Stimulated activated CD8-positive, alpha-beta memory T cell treated with anti-CD3 and anti-CD28 coated beads, Interleukin-7, amount 100 ng/mL, for 48 hours (primary cell): ENCODE measurements at places on chromosomes 7 and 10.

DNA sequence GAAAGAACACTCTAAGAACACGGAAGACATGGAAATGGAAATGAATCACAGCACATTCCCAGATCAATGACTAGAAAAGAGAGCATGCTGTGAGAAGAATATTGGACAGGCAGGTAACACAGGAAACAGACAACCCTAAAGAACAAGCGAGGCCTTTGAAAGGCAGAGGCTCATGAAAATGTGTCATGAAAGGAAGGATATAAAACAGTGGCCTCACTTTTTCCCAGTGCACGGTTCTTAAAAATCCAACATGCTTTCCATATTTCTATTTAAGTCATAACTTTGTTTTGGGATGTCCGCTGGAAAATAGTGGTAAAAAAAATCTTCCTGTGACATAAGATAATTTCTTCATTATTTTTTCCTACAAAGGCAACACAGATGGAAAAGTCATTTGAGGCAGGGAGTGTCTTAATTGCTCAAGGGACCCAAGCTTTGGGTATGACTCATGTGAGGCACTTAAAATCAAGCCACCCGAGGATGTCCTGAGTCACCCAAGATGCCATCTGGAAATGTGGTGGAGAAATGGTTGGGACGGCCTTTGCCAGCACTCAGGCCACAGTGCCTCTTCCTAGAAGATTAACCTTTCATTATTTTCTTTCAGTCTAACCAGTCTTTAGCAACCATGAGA lies 17.0 kb downstream of the ITIH5 start:
- DNase-seq: no peak

GRCh38 chr10:89242345-89242684 lies 9.3 kb downstream of the LIPA start:
- DNase-seq: no peak

DNA sequence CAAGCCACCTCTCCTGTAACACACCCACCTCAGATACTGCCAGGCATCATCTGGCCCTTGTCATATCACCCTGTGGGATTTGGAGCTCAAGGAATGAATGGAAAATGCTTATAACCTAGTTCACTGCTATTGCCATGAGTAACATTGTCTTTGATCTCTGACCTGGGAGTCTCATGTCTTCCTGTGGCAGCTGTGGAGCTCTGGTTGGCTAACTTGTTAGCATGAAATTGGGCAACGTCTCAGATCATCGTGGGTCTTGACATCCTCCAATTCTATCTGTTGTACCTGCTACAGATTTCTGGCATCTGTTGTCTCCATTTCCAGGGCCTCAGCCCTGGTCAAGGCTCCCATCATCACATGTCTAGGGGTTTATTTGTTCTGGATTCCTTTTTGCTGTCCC lies 2.2 kb upstream of the TMEM270 start:
- DNase-seq: no peak

DNA sequence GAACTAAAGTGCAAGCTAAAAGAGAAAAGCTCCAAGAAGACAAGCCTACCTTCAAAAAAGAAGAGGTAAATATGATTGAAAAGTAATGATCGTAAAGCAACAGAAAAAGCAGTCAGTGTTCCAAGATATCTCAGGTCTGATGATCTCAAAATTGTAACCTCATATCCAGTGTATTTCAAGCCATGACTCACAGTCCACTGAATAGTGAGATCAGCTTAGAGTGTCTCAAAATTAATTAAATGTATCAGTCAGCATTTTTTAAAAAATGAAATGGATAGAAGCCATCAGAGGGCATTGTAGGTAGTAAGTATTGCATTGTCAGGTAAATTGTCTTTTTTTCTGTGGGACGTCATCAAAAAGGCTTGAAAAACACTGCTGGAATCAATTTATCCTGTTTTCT lies 50.6 kb upstream of the AGBL3 start:
- no peak for DNase-seq

GRCh38 chr10:95031656-95032055 lies 37.6 kb downstream of the CYP2C8 start:
- DNase-seq: no peak

DNA sequence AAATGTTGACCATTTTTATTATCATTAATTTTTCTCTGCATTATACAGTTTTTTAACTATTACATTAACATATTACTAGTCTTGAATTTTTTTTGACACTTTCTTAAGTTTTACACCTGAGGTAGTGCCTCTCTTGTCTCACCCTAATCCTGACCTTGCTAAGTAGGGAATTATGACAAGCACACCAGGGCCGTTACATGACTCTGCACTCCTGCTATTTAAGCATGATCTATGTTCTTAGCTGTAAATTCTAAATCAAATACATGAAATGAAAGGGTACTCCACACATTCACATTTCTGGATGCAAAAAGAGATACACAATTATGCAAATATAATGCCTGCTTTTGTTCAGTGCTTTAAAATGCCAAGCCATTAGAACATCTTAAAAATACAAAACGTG lies 23.6 kb downstream of the CPVL start:
- DNase-seq: no peak

DNA sequence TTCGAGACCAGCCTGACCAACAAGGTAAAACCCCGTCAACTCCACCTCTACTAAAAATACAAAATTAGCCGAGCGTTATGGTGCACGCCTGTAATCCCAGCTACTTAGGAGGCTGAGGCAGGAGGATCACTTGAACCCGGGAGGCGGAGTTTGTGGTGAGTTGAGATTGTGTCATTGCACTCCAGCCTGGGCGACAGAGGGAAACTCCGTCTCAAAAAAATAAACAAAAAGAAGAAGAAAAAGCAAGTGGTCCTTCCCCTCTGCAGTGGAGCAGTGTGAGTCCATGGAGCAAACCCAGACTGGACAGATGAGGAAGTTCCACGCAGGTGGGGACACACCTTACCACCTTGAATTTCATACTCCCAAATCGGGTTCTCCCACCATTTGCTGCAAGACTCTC lies 13.1 kb upstream of the SERPINE1 start:
- DNase-seq: no peak

- DNase-seq: no peak
These were observed 14.0 kb upstream of the UBE3C start for GRCh38 chr7:157124690-157125089.

- no peak for DNase-seq
These were observed 72.1 kb downstream of the USP6NL start for GRCh38 chr10:11539191-11539868.

DNA sequence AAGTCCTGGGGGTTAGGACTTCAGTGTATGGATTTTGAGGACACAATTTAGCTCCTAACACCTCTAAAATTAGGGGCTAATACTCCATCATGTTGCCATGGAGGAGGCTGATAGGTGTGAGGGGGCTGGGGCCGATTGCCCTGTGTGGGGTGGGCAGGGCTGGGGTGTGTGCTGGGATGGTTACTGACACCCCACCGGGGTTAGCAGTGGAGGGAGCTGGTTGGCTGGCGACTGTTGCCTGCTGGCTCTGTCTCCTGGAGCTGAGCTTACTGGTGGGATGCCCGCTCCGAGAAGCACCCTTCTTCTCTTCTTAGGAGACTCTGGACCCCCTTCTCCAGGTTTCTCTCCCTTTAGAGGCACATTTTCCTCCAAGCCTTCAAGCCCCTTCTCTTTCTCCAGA lies 22.2 kb upstream of the SH2D4B start:
- no peak for DNase-seq

DNA sequence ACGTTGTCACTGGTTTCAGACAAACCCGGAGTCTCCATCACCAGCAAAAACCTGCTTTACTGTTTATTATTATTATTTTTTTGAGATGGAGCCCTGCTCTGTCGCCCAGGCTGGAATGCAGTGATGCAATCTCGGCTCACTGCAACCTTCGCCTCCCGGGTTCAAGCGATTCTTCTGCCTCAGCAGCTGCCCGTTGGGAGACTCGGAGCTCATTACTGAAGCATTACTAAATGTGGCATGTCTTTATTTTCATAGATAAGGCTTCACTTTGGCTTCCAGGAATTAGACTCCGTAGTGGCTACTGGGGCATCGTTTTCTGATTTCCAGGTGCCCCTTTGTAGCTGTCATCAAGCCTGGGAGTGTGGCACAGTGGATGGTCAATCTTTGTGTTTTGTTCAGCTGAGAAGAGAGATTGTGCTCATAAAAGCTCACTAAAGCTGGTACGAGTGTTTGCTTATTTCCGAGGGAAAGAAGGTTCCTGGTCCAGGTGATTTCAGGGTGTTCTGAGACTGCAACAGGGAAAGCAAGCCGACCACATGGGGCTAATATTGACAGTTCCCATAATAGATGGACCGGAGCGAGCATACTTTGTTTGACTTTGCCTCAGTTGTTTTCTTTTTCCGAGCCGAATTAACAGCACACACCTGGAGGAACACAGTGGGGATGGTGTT lies 163.1 kb downstream of the CAMK1D start:
- DNase-seq: no peak

DNA sequence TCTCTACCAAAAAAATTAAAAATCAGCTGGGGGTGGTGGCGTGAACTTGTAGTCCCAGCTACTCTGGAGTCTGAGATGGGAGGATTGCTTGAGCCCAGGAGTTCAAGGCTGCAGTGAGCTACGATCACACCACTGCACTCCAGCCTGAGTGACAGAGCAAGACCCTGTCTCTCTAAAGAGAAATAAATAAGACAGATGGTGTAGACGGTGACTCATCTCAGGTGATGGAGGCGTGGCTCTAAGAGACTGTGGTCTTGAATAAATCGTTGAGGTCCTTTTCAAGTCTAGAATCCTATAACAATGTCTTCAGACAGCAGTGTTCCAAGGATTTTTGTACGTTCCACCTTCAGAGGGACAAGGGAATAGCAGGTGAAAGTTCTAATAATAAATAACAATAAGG lies 53.8 kb upstream of the PFKFB3 start:
- DNase-seq: no peak

- DNase-seq: no peak
These were observed 465.9 kb upstream of the CELF2 start for GRCh38 chr10:10551596-10552301.

DNA sequence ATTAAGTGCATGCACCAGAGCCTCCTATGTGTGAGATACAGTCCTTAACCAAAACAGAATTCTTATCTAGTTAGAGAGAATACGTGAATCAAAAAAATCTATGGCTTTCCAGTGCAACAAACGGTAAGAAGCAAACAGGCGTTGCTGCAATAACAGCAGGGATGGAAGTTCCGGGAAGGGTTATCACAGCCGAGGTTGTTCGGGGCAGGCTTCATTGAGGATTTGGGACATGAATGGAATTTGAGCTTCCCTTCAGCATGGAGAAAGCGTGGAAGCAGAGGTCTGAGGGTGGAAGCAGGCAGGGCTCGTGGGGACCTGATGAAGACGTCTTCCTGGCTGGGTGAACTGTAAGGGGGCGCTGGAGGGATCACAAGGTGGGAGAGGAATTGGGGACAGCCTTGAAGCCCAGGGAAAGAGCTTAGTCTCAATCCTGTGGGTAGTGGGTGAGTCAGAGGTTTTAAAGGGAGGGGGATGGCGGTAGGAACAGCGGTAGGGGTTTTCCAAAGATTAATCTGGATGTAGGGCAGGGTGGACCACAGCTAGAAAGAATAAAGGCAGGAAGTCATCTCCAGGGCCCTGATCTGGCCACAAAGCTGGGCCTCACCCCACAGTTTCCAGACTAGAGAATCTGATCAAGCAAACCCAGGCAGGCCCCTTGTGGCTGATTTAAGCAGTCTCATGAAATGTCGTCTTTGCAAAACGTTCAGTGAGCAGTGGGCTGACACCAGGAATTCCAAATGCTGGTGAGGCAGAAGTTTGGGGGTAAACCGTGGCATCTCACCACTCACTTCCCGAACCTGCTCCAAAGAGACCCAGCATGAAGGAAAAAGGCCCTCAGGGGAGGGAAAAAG lies 65.1 kb downstream of the CALML3 start:
- no peak for DNase-seq

DNA sequence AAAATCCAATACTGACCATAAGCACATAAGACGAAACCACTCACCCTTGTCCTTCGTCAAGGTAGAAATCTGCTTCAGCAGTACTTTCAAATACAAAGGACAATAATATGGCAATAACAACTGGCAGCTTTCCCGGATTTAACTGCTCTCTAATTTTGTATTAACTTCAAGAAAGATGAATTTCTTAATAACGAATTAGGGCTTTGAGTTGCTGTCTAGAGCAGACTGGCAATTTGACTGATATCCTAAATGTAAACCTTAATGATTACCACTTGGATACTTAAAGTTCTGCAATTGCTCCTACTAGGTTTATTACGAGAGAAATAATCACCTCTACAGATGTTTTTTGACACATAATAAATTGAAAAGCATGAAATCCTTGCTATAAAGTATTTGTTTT lies 418.7 kb downstream of the MAGI2 start:
- no peak for DNase-seq

- DNase-seq: no peak
These were observed 10.2 kb upstream of the REPIN1 start for GRCh38 chr7:150358433-150358832.

DNA sequence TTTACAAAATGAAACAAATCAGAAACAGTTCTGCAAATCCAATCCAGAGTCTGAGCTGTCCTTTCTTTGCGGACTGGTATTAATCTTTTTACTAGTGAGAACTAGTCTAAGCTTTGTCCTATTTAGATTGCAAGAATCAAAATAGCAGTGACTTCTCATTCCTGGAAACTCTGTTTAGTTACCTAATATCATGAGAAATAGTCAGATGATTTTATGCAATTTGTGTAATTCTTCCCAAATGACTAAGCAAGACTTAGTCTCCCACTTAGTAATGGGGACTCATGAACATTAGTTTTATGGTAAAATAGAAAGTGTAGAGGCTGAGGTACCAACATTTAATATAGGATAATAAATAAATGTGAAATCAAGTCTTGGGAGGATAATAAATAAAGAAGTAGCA lies 341.3 kb downstream of the DNAJB9 start:
- DNase-seq: no peak

DNA sequence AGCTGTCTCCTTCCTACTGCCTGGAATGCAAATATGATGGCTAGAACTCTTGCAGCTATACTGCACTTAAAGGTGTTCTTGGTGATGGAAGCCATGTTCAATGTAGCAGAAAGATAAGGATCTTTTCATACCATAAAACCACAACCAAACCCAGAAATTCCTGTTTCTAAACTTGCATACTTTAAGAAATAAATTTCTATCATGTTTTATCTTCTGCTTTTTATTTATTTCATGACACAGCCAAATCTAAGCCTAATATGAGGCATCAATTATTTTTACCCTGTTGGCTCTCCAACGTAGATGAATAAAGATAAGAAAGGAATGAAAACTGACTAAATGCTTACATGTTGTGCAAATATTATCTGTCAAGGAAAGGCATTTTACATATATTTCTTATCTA lies 224.1 kb downstream of the DOCK4 start:
- no peak for DNase-seq

GRCh38 chr7:36057323-36057722 lies 95.7 kb upstream of the EEPD1 start:
- DNase-seq: no peak

DNA sequence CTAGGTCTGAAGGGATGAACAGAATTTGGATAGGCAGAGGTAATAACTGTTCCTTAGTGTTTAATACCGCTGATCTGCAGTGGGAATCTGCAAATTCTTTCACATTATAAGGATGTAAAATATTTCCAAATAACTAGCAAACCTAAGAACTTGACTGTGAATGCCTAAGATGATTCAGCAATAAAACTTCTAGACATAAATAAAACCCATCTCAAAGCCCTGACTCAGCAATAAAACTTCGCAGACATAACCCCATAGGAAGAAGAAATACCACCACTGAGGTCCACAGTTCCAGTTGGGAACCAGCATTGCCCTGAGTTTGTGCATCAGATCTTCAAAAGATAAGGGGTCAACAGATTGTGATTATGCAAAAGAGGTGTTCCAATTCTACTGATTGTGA lies 354.2 kb downstream of the GFRA1 start:
- DNase-seq: no peak
